ENCODE measurements at places on chromosomes 2 and 18.

- DNase-seq = no peak
Measured at GRCh38 chr2:186484062-186484735, 1.9 kb upstream of the ZC3H15 start.

DNA sequence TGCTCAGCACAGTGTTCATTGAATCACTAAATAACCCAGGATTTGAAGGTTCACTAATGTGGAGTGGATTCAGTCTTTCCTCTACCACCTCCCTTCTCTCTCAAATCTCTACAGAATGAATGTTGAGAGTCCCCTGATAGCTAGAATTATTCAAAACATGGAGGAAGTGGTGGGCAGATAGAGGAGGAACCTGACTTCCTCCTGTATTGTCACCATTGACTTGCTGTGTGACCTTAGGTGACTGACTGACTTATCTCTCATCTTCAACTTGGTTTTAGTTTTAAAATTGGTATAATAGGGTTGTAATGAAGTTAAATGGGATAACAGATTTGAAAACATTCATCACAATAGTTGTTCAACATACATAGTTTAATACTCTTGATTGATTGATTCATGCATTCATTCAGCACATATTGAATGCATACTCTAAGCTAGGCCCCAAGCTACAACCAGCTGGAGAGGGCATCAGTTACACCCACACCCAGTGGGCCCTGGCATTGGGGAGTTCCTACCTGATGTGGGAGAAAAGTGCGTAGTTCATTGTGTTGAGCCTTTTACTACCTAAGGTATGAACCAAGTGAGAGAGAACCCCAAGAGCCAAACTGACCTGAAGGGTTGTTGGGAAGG, 96.0 kb downstream of the WDR7 start:
- DNase-seq = no peak

DNA sequence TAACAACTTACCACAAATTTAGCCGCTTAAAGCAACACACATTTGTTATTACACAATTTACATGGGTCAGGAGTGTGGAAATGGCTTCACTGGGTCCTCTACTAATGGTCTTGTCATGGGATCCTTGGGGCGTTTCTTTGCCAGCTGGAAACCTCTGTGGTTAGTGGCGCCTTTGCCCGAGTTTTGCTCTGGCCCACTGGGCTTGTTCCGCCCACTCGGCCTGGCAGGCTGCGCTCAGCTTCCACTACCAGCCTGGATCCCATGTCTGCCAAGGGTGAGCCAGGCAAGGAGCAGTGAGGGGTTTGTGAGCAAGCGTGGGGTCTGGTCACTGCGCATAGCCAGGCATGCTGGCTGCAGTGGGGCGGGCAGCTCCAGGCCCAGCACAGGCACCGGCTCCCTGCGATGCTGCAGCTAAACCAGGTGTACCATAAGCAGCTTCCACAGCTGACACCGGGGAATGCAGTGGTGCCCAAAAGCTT, 16.2 kb upstream of the MBD2 start:
- no peak for DNase-seq

DNA sequence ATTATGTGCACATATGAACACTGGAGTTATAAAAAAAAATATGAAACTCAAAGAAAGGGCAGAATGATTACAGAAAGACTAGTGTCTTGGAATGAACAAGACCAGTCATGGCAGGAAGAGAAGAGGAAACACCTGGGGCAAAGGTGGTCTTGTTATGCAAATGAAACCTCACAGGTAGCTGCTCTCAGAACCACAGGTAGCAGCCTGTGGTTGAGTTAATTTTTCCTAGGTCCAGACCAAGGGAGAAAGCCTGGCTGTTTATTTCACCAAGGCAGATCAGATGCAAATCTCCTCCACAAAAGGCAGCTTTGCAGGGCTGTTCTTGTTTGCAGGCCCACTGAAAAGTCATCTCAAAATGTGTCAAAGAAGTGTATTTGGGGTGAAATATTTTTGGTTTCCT, 785.8 kb downstream of the RNF144A start:
- DNase-seq = no peak

GRCh38 chr18:23225503-23225902, 90.2 kb downstream of the CABLES1 start:
- DNase-seq = no peak

- DNase-seq = no peak
Measured at GRCh38 chr2:64727843-64728463, 74.2 kb upstream of the SERTAD2 start.

DNA sequence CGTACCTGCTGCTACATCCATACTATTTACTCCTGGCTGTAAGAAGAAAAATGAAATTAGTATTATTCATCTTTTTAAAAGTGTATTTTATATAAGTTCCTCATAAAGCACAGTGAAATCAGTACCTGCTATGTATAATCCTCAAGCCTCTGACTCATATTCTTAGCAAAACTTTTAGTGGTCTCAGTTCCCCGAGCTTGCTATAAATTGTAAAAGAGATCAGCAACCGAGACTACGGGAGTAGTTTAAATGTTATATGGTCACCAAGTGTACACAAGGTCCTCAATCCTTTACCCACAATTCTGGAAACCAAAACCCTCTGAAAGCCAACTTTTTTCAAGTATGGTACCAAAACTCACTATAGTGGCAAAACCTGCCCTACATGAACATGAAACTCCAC, 24.2 kb downstream of the PRPF40A start:
- no peak for DNase-seq

DNA sequence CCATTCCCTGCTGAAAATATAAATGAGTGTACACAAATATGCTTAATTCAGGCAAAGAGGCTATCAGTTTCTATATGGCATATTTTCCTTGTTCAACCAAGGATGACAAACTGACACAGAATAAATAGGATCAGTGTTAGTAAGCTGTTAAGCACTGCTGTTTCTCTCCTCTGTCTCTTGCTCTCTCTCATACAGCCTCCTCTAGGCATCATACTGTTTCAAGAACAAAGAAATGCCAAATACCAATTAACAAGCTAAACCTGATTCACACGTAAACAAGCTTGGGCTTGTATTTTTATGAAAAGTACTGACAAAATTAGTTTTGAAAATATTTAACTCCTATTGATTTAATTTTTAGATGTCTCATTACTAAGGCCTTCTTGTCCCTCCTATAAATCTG, 1027.2 kb upstream of the ACVR2A start:
- no peak for DNase-seq
